ENCODE measurements at places on chromosomes 5 and 9.

- DNase-seq: no peak
Measured at GRCh38 chr5:92599217-92599810, 981.7 kb downstream of the NR2F1-AS1 start.

DNA sequence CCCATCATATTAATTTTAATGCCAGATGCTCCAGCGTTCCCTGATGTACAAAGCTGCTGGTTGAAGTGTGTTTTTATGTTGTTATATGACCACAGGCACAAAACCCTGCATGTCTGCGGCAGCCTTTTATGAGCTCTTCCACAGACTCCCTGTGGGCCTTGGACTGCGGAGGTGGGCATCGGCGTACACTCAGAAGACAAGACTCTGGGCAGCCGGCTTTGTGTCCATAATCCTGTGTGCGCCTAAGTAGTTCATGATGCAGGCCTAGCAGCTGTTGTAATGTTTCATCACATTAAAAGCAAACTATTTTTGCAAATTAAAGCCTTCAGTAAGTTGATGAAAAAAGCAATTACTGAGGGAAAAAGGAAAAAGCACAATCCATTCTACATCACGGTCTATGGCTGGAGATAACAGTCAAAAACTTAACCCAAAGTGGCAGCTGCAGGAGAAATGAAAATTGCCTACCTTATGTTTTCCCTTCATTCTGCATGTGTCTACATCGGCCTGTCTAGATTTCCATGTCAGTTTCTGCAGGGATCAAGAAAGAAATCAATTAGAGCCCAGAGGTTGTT is 78.8 kb downstream of the SEMA6A start:
- DNase-seq: no peak

DNA sequence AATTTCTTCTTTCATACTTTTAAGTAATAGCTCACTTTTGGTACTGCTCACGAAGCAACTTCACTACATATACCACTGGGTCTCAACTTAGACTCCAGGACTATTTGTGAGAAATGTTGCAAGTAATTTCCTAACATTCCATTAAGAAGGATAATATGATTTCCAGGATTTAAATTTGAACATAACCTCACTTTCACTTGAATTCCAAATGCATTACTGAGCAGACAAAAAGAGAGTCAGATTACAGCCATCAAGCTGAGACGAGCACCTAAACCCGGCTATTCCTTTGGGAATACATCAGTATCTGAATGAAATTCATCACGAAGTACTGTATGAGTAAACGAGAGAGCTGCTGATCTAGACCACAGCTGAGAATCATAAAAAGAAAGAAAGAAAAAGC is 47.3 kb downstream of the LIFR start:
- no peak for DNase-seq

DNA sequence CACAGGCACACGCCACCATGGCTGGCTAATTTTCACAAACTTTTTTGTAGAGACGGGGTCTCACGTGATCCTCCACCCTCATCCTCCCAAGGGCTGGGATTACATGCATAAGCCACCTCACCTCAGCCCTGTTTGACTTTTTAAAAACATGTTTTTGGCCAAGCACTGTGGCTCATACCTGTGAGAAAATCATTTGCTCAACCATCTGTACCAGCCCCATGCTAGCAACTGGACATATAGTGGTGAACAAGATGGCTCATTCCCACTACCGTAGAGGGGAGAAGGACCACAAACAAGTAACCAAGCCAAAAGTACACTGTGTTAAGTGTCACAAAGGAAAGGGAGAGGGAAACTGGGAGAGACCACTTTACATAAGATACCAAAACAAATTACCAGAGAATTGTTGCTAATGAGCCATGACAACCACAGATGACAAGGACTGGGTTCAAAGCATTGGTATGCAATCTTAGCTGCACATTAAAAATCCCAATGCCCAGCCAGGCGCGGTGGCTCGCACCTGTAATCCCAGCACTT is 19.2 kb downstream of the PPP2CA start:
- DNase-seq: no peak

DNA sequence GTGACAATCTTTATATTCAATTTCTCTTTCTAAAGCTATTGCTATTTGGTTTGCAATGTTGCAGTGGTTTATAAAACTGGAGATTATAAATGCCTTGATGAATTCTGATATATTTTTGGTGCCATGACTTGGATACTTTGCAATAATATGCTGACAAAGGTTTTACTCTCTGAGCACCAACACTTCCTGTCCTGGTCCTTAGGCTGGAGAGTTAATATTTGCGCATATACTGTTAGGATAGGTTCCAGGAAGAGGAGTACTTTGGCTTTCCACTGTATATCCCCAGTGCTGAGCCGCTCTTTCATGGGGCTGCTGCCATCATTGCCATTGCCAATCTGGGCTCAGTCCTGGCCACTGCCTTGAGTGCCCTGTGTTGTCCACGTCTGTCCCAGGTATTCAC is 139.6 kb downstream of the ZCCHC7 start:
- DNase-seq: no peak

GRCh38 chr9:89903141-89903475 is 298.3 kb downstream of the GADD45G start:
- no peak for DNase-seq

DNA sequence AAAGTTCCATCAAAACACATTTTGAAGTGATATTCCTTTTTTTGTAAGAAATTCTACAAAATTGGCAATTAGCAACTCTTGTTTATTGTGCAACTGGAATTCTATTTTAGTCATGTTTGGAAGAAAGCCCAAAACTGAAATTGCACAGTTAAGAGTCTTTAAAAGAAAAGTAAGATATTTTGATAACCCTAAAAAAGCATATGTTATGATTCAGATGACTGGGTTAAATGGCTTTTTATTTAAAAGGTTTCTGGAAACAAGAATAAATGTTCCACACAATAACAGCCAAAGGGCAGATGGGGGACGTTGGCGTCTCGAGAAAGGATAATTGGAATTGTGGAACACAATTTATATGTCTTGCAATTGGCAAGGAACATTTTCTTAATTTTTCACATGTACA is 275.2 kb downstream of the CDH9 start:
- DNase-seq: no peak

GRCh38 chr5:112691758-112692157 is 45.9 kb upstream of the APC start:
- DNase-seq: no peak

DNA sequence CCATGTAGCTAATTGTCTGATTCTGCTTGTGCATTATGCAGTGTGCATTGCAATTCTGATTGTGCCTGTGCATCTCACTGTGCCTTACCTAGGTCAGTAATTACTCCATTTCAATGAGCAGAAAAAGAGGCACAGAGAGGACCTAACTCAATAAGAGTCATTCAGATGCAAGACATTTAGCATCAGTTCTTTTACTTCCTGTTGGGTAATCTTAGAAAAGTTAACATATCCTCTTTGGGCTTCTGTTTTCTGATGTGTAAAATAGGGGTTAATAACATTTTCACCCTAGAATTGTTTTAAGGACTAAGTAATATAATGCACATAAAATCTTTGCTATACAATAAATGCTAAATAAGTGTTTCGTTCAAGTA is 7.0 kb upstream of the DCTN4 start:
- DNase-seq: no peak

- DNase-seq: no peak
Measured at GRCh38 chr9:7907551-7908337, 108.2 kb upstream of the DMAC1 start.

- DNase-seq: no peak
Measured at GRCh38 chr5:32542216-32543059, 42.9 kb upstream of the SUB1 start.

DNA sequence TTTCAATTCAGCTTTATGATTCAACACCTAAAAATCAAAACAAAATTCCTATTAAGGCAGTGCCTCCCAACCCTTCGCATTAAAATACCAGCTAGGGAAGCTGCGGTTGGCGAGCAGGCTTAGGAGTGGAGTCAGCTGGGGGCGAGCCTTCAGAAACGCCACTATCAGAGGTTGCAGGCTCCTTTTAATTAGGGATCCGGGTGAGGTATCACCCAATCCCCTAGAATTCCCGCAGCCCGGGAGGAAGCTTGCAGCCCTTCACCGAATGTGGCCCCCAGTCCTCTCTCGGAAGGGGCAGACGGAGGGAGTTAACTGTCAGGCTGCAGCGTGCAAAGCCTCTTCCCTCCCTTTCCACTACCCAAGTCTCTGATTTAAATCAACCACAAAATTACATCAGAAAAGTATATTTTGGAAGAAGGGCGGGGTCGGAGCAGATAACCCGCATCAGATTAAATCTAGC is 1.7 kb downstream of the STC2 start:
- no peak for DNase-seq

- DNase-seq: no peak
Measured at GRCh38 chr9:137296670-137297664, 5.1 kb downstream of the NRARP start.

DNA sequence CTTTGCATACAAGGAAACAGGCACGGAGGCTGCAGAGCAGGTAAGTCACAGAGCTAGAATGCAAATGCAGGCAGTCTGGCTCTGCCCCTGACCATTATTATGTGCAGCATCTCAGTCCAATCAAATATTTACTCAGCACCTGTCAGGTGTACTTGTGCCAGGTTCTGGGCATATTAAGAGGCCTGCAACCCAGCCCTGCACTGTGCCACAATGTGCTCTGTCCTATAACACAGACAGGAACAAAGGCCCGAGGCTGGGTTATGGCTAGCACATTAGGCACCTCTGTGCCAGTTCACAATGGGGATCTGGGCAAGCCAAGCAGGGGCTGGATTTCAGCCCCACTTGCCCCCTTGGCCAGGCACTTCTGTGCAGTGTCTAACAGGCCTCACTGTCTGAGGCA is 14.0 kb downstream of the ARL15 start:
- DNase-seq: no peak

GRCh38 chr9:136694163-136694871 is 7.1 kb upstream of the AGPAT2 start:
- no peak for DNase-seq

- no peak for DNase-seq
Measured at GRCh38 chr5:89878140-89879132, 531.1 kb downstream of the CETN3 start.

- no peak for DNase-seq
Measured at GRCh38 chr9:93815135-93815534, 140.0 kb downstream of the BARX1 start.

GRCh38 chr5:23405316-23406068 is 101.9 kb upstream of the PRDM9 start:
- no peak for DNase-seq

GRCh38 chr5:141889282-141889871 is 11.2 kb upstream of the PCDH1 start:
- DNase-seq: no peak

DNA sequence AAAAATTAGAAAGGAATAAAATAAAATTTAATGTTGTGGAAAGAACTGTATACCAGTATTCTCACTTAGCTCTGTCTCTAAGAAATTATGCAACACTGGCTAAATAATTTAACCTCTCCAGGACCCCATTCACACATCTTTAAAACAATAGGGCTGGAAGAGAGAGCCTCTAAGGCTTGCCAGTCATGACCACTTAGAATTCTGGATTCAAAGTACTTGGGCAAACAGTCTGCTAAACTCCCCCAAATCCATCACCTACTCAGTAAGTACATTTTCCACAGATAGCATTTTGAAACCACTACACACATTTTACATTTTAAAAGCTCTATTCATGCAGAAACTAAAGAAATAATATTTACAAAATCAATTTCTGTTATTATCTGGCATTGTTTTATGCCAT is 291.7 kb downstream of the TMEM167A start:
- DNase-seq: no peak

GRCh38 chr9:78273761-78274160 is 23.2 kb upstream of the PSAT1 start:
- no peak for DNase-seq

GRCh38 chr9:31637861-31638260 is 746.6 kb upstream of the ACO1 start:
- DNase-seq: no peak

DNA sequence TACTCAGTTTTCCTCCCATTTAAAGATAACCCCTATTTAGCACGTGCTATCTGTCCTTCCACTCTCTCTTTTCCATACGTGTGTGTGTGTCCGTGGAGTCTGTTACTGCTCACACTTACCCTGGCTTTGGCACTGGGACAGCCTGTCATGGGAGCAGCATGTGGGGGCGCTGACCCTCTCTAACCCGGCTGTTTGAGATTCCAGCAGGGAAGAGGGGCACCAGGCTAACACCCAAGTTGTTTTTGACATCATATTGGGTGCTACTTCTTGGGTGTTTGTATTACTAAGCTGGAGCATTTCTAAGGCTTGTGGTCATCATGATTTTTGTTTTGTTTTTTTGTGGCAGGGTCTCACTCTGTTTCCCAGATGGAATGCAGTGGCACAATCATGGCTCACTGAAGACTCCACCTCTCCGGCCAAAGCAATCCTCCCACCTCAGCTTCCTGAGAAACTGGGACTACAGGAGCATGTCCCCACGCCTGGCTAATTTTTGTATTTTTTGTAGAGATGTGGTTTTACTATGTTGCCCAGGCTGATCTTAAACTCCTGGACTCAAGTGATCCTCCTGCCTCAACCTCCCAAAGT is 56.9 kb upstream of the SIMC1 start:
- no peak for DNase-seq

- DNase-seq: no peak
Measured at GRCh38 chr5:88426441-88426840, 157.8 kb upstream of the TMEM161B start.

DNA sequence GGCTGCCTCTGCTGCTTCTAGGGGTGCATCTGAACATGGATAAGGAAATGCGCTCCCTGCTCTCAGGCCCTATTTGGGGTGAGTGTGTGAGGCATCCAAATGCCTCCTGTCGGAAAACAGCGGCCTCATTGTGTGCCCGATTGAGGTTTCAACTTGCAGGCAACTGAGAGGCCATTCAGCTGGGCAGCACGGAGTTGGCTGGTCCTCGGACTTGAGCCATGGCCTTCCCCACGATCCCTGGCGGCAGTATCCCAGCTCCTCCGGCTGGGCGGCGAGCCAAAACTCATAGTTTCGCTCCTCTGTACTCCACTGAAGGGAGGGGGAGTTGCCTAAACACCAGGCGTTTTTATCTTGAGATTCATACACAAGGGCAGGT is 597.3 kb upstream of the SGCD start:
- no peak for DNase-seq

- no peak for DNase-seq
Measured at GRCh38 chr5:146475190-146475780, 28.2 kb downstream of the TCERG1 start.

DNA sequence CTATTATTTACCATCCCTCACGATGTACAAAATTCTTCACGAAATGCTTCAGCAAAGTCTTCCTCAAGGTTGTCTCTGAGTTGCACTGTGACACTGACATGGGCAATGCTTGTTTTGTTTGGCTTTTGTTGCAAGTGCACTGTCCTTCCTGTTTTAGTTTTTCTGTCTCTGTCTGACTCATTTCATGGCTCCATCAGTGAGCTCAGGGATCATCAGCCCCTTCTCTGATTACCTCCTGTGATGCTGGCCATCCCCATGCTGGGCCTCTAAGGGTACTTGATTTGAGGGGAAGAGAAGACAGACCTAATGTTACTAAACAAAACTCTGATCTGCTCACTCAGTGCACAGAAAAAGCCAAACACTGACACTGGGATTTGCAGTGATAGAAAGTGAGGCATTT is 37.6 kb upstream of the STX17 start:
- DNase-seq: no peak

- DNase-seq: no peak
Measured at GRCh38 chr9:2677915-2678889, 39.1 kb upstream of the KCNV2 start.

- DNase-seq: no peak
Measured at GRCh38 chr5:165224366-165225045, 1719.1 kb downstream of the MAT2B start.

Measured in stimulated activated CD8-positive, alpha-beta memory T cell treated with anti-CD3 and anti-CD28 coated beads, Interleukin-12 subunit alpha, Interleukin-12 subunit beta, amount 100 ng/mL, for 1 hour (primary cell).